NAMALWA (cell line): ENCODE measurements at places on chromosomes 5 and 9.

- DNase-seq: no peak
Observed at GRCh38 chr9:86893811-86894490, 53.4 kb downstream of the GAS1 start.

DNA sequence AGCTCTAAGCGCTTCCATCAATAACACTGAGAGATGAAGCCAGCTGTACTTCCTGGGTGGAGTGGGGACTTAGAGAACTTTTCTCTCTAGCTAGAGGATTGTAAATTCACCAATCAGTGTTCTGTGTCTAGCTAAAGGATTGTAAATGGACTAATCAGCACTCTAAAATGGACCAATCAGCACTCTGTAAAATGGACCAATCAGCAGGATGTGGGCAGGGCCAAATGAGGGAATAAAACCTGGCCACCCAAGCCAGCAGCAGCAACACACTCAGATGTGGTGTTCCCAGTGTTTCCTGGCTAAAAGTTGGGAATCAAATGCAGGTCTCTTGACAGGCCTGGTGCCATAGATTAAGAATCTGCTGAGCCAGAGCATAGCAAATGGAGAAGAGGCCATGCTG, 60.5 kb downstream of the ALDH7A1 start:
- DNase-seq: no peak

DNA sequence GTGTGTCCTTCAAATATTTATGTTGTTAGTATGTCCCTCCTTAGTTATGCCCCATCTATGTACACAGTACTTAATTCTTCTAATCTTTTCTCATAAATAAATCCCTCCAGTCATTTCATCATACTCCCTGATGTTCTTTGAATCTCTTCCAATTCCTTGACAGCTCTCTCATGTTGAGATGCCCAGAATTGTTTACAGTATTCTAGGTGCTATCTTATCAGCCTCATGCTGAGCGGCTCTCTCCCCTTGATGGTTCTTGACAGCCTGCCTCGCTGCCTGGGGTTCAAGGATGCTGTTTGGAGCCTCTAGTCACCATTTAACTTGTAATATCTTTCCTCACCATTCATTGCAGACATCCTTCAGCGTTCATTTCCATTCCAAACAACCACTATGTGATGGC, 799.2 kb downstream of the BRINP1 start:
- no peak for DNase-seq

DNA sequence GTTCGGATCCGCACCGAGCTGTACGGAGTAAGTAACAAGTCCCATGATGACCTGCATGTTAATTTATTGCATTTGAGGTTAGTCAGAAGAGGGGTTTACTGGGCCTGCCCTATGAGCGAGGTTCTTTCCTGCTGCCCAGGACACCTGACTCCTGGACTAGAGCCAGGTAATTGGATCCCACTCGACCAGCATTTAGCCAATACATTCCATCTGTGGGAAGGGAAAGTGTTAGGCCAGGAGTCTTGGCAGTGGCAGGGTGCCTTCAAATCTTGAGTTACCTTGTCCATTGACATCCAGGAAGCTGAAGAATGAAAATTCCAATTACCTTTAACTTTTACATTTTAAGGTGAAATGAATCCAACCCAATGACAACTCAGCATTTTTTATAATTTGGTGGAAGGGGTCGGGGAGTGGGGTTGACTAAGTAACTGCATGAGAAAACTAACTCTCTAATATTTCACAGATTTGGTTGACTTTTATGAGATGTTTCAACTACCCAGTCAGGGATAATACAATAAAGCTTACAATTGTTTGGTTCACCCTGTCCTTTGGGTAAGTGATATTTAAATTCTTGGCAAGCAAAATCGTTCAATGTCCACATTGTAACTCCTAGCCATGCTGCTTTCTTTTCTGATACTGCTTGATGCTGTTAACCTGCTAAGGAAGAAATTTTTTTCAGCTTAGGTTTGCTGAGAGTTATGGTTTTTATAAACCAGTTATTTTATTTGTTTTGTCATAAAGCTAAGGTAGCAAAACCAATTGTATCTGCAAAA, 111.6 kb upstream of the IQGAP2 start:
- no peak for DNase-seq

DNA sequence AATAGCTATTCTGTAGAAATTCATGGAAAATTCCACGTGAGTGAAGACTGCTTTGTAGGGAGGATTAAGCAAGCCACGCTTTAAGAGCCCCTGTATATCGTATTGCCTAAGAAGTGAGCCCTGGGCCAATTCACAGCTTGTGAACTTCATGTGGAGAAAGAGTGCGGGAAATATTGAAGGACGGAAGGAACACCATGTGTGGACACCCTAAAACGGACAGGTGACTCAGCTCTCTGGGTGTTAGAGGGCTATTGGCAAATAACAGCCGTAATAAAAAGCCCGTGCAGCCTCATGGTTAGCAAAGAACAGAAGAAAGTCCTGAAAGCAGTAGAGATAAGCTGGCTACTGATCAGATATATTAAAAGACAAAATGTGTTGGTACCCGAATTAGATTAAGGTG, 26.4 kb downstream of the ZNF366 start:
- no peak for DNase-seq

- DNase-seq: peak; percentile 20
Observed at GRCh38 chr5:60701321-60701968, 1.5 kb upstream of the DEPDC1B start.
